ENCODE measurements at places on chromosomes 1 and 21.

DNA sequence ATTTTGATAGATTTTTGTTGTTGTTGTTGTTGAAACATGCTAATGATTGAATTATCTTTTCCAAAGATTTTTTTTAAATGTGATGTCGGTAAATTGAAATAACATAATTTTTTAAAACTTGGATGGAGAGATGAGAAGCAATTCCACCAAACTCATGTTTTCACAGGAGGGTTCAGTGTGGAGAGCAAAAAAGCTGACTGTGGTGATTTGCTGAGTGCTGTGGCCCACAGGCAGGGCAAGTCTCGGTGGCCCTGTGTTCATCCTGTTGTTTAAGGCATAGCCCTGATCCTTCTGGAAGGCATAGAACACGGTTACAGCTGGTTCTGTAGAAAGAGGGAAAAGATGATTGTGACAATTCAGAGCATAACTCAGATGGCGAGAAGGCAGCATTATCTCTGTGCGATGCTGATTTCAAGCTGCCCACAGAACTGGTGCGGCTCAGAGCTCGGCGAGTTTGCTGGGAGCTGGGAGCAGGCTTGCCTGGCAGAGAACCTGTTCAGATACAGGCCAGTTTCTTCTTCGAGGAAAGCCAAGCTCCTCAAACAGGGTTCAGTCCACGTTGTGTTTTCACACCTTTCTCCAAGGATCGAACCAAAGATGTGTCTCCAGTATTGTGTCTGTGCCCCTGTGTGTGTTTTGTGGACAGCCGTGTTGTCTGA lies 127.1 kb downstream of the HUNK start:
- no peak for DNase-seq

DNA sequence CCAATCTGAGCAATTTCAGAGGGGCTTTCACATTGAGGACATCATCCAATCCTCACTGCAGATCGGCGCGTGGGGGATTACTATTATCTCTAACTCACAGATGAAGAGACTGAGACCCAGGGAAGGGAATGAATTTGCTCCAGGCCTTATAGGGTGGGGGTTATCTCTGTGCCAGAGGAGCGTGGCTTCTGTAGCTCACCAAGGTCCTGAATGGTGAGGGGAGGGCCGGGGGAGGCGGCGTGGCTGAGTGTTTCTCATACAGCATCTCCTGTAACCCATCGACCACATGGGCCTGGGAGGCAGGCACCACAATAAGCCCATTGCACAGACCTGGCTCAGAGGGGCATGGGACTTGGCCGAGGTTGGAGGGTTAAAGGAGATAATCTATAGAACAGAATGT lies 143.0 kb upstream of the KLHDC7A start:
- no peak for DNase-seq

DNA sequence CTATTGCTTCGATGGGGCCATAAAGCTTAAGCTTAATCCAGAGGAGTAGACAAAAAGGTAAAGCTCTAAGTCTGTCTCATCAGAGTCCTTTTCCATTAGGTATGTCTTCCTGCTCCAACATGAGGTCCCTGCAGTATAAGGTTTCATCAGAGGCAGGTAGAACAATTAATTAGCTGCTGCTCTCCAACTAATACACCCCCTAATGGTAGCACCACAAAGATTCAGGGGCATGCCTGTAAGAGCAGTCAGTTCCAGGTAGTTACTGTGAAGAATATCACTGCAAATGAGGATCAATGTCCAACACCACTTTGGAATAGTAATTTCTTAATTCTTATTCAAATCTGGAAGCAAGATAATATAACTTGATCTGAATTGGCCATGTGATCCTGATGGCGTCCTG lies 160.3 kb upstream of the ESRRG start:
- DNase-seq, result no peak

DNA sequence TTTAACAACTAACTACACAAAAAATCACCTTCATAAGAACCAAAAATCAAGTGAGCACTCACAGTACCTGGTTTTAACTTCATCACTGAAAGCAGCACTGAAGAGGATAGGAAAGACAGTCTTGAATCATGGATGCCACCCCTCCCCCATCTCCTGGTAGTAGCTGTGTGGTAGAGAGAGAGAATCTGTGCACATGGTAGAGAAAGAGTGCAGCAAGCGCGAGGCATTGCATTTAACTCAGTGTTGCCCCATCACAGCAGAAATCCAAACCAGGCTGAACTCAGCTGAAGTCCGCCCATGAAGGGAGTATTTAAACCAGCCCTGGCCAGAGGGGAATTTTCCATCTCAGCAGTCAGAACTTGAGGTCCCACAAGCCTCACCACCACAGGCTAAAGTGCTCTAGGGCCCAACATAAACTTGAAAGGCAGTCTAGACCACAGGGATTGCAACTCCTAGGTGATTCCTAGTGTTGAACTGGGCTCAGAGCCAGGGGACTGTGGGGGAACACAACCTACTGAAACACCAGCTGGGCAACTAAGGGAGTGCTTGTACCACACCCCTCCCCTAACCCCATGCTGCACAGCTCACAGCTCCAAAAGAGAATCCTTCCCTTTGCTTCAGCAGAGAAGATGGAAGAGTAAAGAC lies 38.4 kb downstream of the VAV3 start:
- DNase-seq, result no peak

DNA sequence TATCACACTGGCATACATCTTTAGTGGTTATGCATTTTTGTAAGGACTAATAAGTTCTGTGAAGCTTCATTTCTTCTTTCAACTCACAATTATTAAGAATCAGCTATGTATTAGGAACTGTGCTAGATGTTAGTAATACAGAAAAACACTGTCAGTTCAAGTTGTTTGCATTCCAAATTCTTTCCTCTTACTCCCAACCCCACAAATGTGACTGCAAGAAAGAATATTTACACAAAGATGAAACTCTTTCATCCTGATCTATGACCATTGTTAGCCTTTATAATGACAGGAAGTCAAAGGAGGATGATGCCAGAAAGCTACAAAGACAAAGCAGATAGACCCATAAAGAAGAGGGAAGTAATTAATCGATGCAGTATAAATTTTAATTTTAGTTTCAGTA lies 21.0 kb upstream of the GADD45A start:
- no peak for DNase-seq

DNA sequence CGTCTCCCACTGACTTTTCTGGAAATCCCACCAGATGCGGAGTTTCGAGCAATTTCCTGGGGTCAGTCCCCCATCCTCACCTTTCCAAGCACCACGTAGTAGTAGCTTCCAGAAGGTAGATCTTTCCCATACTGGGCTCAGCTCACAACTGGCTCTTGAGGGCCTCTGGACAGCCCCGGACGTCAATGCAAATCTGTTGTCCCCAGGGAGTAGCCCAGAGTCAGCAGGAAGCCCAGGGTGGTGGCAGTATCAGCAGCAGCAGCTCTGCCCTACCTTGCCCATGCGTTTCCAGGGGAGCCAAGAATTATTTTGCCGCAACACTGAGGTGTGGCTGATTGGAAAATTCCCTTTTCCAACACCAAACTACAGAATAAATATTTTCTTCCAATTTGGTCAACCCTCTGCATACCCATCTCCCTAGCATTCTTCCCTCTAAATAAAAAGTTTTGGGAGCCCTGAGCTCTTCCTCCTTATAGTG lies 70.3 kb downstream of the CD46 start:
- DNase-seq, result no peak

- DNase-seq, result no peak
Observed at GRCh38 chr1:20735581-20736111, 3.1 kb upstream of the SH2D5 start.

DNA sequence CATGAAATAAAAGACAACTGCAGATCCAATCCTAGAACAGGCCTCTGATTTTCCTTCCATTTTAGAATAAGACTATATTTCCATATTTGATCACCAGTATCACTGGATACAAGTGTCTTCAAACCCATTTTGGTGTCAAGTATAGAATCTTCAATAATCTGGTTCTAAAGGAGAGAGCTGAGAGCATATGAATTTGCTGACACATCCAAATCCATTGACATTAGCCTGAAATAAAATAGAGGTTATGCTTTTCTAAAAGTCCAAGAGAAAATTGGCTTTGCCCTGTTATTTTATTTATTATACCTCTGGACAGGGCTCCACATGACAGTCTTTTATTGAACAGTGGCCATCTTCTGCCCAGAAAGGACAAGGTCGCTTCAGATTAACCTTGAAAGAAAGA lies 28.6 kb downstream of the ERO1B start:
- DNase-seq, result no peak

DNA sequence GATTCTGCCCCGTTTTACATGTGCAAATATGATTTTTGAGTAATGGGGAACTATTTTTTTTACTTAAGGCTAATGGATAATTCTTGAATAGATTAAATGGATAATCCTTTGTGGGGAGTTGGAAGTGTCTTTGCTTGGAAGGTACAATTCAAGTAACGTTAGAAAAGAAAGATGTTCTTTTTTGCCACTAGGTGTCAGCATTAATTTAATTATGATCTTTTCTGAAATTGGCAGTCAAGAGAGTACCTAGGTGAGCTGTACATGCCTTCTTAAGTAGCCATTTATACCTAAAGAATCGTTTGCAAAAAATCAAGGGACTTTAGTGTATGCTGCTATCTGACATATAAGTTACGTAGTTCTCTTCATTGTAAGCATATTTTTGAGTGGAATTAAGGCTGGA lies 2.2 kb downstream of the FBXO28 start:
- DNase-seq, result peak; percentile 68

GRCh38 chr1:32888677-32889420 lies 2.6 kb downstream of the HPCA start:
- DNase-seq, result no peak

DNA sequence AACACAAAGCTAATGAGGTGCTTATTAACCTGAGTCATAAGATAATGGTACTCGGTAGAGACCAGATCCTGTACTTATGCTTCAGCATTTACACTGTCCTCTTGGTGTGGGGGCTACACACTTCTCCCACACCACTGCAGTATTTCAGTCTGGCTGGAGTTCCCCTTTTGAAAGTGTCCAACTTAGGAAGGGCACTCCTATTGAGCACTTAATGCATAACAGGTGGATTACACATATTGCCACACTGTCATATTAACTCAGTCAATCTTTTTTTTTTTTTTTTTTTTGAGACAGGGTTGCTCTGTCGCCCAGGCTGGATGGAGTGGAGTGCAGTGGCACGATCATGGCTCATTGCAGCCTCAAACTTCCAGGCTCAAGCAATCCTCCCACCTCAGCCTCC lies 1.5 kb downstream of the GPATCH4 start:
- DNase-seq, result no peak

DNA sequence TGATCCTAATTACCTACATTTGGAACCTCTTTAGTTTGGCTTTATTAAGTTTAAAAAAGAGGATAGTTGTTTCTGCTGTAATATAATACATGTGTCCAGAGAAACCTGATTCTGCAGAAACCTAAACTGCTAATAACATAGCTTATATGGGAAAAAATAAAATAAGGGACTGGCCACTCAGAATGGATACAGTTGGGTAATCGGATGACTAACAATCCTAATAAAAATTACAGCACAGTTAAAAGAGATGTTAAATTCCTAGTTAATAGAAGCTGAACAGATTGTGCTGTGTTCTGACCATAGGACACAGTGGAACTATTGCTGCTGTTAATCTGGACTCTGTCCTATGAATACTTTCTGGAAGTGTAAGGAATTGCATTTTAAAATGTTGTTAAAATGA lies 16.0 kb downstream of the ARV1 start:
- no peak for DNase-seq

DNA sequence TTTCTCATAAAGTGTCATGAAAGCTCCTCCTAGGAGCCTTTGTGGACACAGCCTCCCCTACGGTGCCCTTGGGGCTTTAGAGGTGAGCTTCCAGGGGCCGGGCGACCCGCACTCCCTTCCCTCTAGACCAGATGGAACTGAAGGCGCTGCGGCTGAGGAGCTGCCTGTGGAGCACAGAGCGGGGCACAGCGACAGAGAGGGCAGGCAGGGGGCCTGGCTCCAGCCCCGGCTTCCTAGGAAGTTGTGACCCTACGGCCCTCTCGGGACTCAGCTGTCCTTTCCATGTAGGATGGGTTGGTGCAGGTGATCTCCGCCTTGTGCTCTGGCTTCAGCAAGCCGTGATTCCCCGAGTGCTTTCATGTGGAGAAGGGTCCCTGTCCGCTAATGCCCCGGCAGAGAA lies 23.6 kb upstream of the NEK2 start:
- DNase-seq, result no peak

DNA sequence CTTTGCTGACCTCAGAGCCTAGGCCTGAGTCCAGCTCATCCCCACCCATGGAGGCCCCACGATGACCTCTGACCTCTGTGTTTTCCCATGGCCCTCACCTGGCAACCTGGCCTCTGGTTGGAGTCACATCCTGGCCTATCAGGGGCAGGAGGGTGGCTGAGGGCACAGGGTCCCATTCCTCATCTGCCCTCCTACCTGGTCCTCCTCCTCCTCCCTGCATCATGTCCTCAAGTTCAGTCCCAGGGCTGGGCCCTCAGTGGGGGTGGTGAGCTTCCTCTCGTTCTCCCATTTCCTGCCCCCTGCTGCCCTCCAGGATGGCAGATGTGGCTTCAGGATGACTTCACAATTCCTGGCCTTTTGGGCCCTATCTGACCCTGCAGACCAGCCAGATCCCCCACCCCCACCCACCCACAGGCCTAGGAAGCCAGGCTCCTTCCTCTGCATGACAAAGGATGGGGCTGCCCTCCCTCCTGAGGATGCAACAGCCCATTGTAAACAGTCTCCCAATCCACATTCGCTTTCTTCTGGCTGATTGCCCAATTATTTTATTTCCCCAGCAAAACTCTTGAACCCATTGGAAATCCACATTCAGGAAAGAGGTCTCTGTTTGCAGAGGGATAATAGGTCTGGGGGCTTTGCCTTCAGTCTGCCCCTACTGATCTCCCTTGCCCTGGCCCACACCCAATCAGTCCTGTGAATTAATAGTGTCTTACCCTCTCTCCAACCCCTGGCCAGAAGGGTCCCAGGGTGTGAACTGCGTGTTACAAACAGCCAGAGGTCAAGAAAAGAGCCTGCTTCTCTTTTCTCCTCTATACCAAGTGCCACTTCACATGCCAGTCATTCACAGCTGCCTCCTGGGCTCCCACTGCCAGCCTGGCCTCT lies 10.3 kb upstream of the LEFTY1 start:
- DNase-seq, result peak; percentile 98

DNA sequence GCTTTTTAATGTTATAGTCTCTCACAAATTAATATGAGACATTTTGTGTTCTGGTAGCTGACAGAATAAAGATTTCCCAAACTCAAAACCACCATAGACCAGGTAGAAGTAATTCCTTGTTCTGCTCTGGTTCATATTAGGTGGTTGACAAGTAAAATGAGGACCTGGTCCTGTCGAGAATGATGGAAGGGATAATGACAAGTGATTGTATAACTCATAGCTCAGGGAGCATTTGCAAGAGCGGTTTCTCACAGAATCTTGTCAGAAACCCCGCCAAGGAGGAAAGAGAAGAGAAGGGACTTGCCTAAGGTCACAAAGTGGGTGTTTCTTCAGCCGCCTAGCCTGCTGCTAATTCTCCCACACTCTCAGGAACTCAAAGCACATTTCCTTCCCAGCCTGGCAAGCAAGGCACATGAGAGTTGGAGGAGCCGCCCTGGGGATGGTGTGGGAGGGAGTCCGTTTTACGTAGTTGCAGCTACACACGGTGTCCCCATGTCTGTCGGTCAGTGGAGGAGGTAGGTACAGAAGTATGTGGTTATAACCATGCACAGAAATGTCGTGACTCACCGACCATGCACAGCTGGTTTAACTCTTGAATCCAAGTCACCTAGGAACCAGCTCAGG lies 46.5 kb downstream of the SAMD13 start:
- DNase-seq, result no peak

GRCh38 chr1:169052727-169053126 lies 53.8 kb upstream of the ATP1B1 start:
- no peak for DNase-seq

- DNase-seq, result no peak
Observed at GRCh38 chr1:58060559-58061170, 485.9 kb downstream of the OMA1 start.

- no peak for DNase-seq
Observed at GRCh38 chr1:56403321-56403720, 176.0 kb downstream of the PLPP3 start.

GRCh38 chr1:179090522-179090921 lies 8.7 kb downstream of the TOR3A start:
- no peak for DNase-seq
